ENCODE measurements at places on chromosomes 6 and 20.

GRCh38 chr6:130675072-130675471 is 152.1 kb upstream of the SMLR1 start:
- no peak for DNase-seq

- DNase-seq, result no peak
Observed at GRCh38 chr20:5630071-5630470, 120.1 kb upstream of the SHLD1 start.

DNA sequence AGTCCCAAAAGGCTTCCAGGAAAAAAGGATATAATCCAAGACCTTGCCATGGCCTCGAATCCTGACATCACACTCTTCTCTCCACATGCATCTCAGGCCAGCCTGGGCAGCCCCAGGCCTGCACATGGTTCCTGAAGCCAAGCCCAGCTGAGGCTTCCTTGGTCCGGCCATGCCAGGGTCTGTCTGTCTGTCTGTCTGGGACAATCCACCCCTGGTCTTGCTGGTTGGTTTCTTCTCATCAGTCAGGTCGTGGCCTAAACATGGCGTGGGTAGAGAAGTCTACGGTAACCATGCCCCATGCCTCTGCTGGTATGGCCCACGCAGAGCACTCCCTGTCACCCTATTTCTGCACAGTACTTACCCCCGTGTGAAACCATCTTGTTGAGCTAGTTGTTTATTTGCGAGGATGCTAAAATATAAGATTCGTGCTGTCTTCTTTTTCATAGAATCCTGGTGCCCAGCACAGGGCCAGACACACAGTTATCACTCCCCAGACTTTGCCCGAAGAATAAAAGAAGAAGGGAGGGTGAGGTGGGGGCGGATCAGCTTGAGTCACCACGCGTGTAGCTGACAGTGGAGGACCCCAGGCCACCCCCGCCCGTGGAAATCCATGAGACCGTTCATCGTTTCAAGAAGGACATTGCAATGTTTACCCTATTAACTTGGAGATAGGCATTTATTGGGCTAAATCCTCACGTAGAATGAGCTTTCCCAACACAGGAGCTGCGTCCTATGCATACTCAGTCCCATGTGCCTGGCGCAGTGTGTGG is 107.2 kb downstream of the RNASET2 start:
- DNase-seq, result no peak

GRCh38 chr6:93176070-93176469 is 243.3 kb downstream of the EPHA7 start:
- DNase-seq, result no peak

- no peak for DNase-seq
Observed at GRCh38 chr20:2507464-2507863, 1.3 kb downstream of the ZNF343 start.

DNA sequence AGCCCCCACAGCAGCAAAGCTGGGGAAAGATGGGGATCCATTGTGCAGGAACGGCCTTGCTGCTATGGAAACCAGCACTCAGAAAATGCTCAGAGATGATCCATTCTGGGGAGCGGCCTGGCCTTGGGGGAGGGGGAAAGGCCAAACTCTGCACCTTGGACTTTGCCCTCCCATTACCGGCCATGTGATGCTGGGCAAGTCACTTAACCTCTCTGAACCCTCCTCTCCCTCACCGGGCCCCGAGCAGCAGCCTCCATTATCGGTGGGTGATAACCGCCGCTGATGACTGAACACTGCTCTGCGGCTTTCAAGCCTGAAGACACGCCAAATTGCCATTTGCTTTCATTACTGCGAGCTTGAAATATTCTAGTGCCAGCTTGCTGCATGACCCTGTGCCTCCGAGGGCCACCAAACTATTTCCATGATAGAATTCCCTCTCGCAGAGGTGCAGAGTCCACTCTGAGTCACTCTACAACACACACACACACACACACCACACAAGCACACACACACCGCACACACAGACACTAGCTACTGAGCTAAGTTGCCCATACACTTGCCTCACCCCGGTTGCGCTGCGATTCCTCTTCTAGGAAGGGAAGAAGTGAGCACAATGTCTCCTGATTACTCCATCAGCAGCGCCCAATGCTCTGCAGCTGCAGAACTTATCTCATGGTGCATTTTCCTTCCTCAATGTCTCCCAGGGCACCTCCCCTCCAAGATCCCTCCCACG is 20.6 kb upstream of the SIRPA start:
- DNase-seq, result no peak

GRCh38 chr6:163531122-163531521 is 116.6 kb downstream of the QKI start:
- DNase-seq, result no peak

- no peak for DNase-seq
Observed at GRCh38 chr6:13239530-13240455, 88.5 kb downstream of the TBC1D7 start.

Data from left hindlimb (tissue), 1 donor.